Hematopoietic multipotent progenitor cell treated with erythropoietin and hydrocortisone succinate and interleukin-3 and kit ligand, for 4 days (in vitro differentiated cells): ENCODE measurements at places on chromosomes 12 and 14.

DNA sequence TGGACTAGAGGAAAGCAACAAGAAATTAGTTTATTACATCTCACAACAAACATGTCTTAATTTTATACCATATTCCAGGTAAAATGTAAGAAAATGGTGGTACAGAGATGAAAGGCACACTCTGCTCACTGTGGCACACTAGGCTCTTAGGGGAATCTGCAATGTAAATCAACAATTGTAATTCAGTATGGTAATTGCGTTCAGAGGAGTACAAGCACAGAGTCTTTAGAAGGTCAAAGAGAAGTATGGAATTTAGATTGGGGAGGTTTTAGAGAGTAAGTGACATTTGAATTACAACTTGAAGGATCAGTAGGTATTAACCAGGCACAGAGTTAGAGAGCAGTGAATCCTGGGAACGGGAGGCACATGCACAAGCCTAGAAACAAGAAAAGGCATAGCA lies 694.0 kb upstream of the USP15 start:
- DNase-seq = no peak

- DNase-seq = no peak
These were observed 10.7 kb upstream of the STX2 start for GRCh38 chr12:130849561-130850417.

- peak; percentile 24 for DNase-seq
These were observed 32.7 kb downstream of the CCDC175 start for GRCh38 chr14:59543873-59544272.

GRCh38 chr12:32309811-32310736 lies 89.3 kb upstream of the FGD4 start:
- DNase-seq = peak; percentile 20

DNA sequence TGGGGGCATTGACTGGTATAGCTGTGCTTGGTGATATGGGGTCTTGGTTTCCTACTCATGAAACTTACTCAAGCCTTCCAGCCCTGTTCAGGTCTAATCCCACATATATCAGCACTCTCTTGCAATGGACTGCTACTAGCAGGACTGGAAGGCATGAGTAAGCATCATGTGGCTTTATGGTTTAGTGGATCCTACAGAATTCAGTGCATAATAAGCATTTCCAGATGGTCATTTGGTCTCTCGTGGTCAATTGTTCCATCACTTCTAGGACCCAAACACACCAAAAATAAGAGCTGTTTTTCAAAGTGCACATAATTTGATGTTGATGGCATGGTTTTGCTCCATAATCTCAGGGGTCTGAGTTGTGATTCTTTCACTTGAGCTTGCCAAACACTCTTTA lies 114.4 kb downstream of the LMNTD1 start:
- no peak for DNase-seq

DNA sequence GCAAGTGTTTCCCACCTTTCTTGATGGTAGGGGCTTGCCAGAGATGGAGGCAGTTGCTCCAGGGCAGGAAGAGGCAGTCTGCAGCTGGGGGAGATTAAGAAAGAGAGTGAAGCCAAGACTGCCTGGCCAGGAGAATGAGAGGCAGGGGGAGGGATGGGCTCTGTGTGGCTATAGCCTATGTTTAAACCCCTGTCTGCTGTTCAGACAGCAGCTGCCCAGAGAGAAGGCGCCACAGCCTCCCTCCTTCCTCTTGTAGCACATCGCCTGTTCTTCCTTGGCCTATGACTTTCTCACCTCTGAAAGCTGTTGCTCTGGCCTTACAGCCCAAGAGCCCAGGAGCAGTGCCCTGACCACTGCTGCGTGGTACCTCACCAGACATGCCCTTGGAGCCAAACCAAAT lies 61.7 kb downstream of the EMP1 start:
- no peak for DNase-seq

- no peak for DNase-seq
These were observed 5.9 kb upstream of the GALNT9 start for GRCh38 chr12:132335179-132335756.

DNA sequence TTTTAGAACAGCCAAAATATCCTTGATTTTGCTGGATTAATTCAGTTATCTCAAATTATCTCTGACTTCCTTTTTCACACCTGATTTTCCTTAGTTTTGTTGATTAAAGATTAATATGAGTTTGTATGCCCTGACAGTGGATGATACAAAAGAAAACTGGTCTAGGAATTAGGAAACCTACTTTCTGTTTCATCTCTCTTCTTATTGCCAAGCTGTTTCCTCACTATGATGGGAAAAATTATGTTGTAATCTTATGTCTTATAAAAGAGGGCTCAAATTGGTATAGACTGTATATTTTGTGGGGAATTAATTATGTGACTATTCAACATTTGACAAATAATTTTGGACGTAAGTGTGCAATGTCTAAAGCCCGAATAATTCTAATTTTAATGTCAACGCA lies 271.6 kb downstream of the FBXL14 start:
- no peak for DNase-seq

DNA sequence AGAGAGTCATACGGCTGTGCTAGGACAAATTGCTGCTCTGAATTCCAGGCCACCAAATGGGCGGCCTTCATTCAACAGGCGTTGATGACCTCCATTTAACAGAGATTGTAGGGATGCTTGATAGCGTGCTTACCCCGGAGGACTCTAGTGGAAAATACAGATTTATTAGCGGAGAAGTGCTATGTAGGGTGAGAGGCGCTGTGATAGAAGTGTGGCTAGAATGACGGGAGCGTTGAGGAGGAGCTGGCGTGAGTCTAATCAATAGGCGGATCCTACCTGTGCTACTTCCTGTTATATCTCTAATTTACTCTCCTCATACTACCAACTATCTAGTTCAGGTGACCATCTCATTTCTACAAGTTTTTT lies 668 bp downstream of the MRPS35 start:
- peak; percentile 55 for DNase-seq

DNA sequence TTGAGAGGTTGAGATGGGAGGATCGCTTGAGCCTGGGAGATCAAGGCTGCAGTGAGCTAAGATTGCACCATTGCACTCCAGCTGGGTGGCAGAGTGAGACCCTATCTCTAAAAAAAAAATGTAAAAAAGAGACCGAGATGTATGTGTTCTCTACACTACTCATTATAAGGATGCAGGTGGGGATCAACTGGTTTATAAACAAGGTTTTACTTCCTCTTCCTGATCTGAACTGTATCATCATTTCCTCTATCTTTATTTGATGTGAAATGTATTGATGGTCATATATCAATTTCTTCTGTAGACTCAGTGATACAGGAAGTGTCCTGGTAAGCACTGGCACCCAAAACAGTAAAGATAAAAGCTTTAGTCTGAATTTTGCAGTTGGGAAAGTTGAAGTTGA lies 20.1 kb upstream of the USP44 start:
- no peak for DNase-seq

GRCh38 chr12:3791256-3791874 lies 38.5 kb upstream of the CRACR2A start:
- no peak for DNase-seq

- no peak for DNase-seq
These were observed 121.6 kb downstream of the VEZT start for GRCh38 chr12:95339086-95339788.

GRCh38 chr12:126114441-126114840 lies 1049.2 kb downstream of the AACS start:
- no peak for DNase-seq

- peak; percentile 24 for DNase-seq
These were observed 165.4 kb upstream of the TMEM260 start for GRCh38 chr14:56414236-56414635.

DNA sequence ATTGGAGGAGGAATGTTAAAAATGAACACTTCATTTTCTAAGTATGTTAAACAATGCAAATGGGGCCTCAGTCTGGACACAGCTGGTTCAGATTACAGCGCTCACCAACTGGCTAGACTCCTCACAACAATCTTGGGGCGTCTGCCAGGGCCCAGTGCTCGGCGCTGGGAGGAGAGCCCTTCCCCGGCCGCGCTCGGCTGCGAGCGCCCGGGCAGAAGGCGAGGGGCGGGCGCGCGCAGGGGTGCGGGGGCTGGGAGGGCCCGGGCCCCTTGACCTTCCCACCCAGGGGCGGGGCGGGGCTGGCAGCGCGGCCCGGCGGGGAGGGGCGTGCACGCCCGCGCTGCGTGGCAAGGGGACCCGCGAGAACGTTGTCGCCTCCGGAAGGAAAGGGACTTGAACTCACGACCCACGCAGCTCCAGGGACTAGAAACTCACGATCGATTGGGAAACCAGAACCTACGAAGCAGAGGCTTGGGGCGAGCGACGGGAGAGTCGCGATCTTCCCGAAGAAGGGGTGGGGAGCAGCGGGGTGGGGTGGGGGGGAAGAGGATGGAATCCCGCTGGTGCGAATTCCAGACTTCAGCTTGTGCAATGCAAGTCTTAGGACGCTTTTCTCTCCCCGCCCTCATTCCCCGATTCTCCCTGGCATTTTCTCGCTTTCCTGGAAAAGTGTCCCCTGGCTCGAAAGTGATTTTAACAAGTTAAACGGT lies at the start of gene FBLN5:
Gene FBLN5 (minus strand): TSS at position 220 of the 710 bp plus-strand sequence. CDS start 465 bp downstream, outside the sequence.
- peak; percentile 57 for DNase-seq

- DNase-seq = peak; percentile 39
These were observed 519.9 kb downstream of the C12orf50 start for GRCh38 chr12:87509237-87509820.

GRCh38 chr14:74956280-74957072 lies 1.1 kb upstream of the PGF start:
- DNase-seq = no peak

DNA sequence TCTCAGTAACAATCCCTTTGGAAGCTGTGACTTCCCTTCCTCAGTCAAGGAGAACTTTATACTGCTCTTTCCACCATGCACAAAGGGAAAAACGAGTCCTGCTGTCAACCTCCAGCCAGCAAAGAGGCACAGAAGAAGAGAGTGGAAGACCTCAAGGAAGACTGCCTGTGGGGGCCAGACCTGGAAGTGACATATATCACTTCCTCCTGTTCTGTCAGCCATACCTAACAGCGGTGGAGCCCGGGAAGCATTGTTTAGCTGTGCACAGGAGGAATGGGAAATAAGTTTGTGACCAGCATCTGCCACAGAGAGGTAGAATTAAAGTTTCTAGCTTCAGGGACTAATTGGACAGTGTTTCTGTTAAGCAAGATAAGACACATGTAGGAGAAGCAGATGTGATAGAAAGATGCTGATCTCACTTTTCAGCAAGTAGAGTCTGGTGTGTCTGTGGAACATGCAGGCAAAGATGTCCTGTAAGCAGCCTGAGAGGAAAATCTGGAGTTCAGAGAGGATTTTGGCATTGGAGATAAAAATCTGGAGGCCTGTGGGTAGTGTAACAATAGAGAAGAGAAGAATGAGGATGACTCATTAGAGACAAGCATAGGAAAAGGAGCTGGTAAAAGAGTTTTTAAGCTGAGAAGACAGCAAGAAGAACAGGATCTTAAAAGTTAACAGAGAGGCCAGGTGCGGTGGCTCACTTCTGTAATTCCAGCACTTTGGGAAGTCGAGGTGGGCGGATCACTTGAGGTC lies 141.6 kb upstream of the CPSF6 start:
- peak; percentile 9 for DNase-seq

DNA sequence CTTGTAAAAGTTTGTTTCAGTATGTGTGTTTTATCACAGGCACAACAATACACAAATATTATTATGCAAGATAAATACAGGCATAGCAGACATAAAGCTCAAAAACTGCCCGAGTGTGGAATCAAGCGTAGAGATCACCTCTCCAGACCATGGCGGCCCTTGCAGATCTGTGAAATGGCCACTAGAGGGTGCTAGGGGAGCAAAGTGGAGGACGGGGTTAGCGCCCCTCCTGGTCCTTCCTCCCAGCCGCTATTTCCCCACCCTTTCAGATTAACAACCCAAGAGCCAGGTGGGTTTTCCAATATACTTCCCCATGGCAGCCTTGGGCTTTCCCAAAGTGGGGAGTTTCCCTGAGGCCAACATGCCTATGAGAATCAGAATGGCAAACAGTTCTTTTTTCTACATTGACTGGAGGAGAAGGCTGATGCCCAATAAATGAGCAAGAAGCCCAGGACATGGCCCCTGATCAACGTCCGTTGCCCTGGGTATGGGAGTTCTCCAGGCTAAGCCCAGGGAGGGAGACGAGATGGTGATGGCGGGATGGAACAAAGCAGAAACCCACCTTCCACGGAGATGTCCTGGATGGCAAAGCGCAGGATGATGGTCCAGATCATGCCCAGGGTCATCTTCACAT lies 67.4 kb downstream of the ACTN1 start:
- DNase-seq = peak; percentile 92
